ENCODE measurements at places on chromosomes 4 and X. TPM values are rescaled to one million over a fixed set of nuclear protein-coding genes. Genes with fewer than 3 reads are reported as not detected.

DNA sequence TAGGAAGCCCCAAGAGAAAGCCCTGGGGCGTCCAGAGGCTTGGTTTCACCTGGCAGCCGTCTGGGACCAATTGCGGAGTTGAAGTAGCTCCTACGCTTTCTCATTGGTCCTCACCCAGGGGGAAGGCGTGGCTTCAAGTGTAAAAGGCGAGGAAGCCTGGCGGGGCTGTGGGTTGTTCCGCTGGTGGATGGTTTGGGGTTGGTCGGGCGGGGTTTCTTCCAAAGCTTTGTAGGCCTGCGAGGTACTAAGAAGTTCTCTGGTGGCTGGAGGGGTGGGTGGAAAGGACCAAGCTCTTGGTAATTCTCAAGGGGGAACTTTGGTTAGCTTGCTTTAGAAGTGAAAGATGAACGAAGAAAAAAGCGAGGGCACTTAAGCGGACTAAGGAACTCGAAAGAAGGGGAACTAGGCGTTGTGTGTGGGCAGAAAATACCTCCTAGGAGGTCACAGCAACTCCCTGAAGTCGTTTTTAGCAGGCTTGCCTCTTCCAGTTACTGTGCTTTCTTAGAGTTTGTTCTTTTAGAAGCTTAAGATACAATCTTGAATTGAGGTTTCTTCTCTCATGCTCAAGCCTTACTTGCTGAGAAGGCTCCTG, 36.6 kb downstream of the CCNG2 start:
- no peaks in the 10 kb centered on the region for H3K36me3 ChIP-seq
- H3K4me3 ChIP-seq = no peak overlapping the region
- DNase-seq = no peak

DNA sequence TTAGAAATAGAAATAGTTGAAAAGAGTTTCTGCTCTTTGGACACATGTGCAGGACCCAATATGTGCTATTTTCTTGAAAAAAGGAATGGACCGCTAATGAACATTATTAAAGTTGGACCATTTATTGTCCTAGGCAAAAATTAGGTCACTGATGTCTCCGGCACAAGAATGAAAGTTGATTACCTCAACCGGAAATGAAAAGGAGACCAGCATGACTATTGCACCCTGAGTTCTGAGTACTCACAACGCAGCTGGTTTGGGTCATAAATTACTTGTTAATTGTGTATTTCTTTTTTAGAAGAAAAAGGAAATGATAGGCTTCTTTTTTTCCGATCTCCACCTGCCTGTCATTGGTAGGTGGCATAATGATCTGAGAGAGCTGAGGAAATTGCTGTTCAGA, 232.7 kb downstream of the ARHGAP24 start:
- no peaks in the 10 kb centered on the region for H3K36me3 ChIP-seq
- no peaks in the 10 kb centered on the region for H3K4me1 ChIP-seq
- H3K4me3 ChIP-seq = no peak overlapping the region
- H3K27me3 ChIP-seq = no peaks in the 10 kb centered on the region
- no peak for DNase-seq

DNA sequence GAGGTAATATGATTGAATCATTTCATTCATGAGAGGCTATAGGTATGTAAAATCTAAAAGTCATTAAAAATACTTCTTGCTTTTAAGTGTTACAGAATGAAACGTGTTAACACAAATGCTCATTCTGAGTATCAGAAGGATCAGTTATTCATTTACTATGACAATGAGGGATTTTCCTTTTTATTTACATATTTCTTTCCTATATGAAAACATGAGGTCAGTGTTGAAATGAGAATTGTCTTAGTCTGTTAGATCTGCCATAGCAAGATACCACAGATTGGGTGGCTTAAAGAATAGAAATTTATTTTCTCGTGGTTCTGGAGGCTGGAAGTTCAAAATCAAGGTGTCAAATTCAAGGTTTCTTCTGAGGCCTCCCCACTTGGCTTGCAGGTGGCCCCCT, 181.2 kb downstream of the ARHGAP10 start:
- no peak for DNase-seq
- H3K4me1 ChIP-seq = no peaks in the 10 kb centered on the region
- no peak overlapping the region for H3K4me3 ChIP-seq
- H3K27ac ChIP-seq = no peak overlapping the region
- H3K36me3 ChIP-seq = no peaks in the 10 kb centered on the region

DNA sequence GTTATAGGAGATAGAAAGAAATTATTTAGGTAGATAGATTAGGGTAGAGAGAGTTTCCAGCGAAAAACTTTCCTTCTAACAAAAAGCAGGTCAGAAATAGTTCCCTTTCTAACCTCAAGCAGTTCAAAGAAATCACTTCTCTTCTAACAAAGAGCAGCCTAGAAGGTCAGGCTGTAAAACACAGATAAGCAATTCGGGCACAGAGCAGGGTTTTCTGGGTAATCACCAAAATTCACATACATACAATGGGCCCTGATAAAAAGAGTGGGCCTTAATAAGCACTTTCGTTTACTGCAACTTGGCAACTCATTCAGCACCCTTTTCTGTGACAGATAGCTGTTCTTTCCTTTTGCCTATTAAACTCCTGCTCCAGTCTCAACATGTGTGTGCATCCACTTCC, 13.4 kb upstream of the NAF1 start:
- H3K27ac ChIP-seq = no peak overlapping the region
- H3K4me3 ChIP-seq = no peak overlapping the region
- DNase-seq = no peak
- H3K27me3 ChIP-seq = peaks cover 8% of the 10 kb centered on the region
- H3K36me3 ChIP-seq = no peaks in the 10 kb centered on the region
- no peaks in the 10 kb centered on the region for H3K4me1 ChIP-seq

The ZNF630 gene
- 2.6 TPM for total RNA-seq

The SCFD2 gene
- 17.1 TPM for total RNA-seq

The DGKK gene
- total RNA-seq = not detected
